ENCODE measurements at places on chromosomes 5 and 9. TPM values are rescaled to one million over a fixed set of nuclear protein-coding genes. Genes with fewer than 3 reads are reported as not detected.

DNA sequence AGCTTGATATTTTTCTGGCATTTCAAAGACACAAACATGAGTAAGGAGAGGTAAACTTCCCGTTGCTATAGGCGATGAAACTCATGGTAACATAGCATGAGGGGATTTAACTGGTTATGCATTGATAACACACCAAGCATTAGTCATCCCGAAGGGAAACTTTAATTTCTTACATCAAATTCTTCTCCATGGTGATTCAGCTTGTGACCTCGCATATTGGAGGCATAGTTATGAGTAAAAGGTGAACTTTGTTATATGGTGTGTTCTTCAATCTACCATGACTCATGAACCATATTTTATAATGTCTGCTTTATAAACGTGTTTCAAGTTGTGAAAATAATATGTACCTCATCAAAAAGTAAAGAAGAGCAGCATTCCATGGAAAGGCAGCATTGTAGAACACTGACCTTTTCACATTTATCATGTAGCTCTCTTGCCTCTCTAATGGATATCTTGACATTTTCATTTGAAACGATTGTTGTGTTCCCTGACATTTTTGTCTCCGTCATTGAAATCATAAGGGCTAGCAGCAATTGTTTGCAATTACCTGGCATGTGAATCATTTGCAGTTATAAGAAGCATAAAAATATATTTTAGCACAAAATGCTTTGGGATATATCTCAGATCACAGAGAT, 491.8 kb downstream of the ANXA1 start:
- DNase-seq, result no peak

GRCh38 chr9:121395558-121395957, 25.5 kb upstream of the STOM start:
- DNase-seq, result no peak

GRCh38 chr5:146048994-146049703, 56.2 kb downstream of the PLAC8L1 start:
- DNase-seq, result no peak

LHX6 gene
- total RNA-seq, result 3.4 TPM

- no peak for DNase-seq
Observed at GRCh38 chr9:72691671-72692070, 170.3 kb downstream of the TMC1 start.
